ENCODE measurements at places on chromosomes 7 and 10.

DNA sequence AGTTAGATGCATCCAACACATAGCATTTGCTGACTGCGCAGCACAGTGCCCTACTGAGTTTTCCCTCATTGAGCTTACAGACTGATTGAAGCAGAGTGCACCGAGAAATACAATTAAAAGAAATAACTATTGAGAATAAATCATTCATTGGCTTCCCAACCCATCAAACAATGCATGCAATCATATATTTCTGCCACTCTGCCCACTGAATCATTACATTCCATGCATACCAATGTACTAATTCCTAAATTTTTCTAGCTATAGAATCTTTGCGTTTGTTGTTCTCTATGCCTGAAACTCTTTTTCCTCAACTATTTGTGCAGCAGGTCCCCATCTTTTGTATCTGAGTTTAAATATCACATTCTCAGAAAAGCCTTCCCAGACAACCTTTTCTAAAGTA lies 783.8 kb downstream of the SORCS1 start:
- DNase-seq: no peak

GRCh38 chr7:20220921-20221547 lies 3.9 kb upstream of the MACC1 start:
- DNase-seq: peak; percentile 95

- no peak for DNase-seq
These were observed 1.9 kb downstream of the AUTS2 start for GRCh38 chr7:69599955-69600709.

DNA sequence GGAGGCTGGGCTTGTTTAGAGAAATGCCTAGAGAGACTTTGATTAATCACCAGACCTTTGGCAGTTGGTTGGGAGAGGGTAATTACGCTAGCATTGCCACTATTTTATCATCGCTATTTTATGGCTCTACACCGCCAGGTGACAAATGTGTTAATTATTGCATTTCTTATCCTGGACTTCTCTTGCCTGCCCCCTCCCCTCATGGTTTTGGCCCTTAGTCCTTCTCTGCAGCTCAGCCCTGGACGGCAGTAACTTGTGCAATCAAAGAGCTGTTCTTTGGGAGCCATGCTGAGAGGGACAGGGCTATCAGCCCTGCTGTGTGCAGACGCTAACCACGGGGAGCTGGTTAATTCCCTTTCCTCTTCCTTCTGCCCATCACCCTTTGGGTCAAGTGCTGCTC lies 585.0 kb downstream of the AUTS2 start:
- DNase-seq: no peak

- no peak for DNase-seq
These were observed 456 bp downstream of the PGAM2 start for GRCh38 chr7:44064791-44065430.

DNA sequence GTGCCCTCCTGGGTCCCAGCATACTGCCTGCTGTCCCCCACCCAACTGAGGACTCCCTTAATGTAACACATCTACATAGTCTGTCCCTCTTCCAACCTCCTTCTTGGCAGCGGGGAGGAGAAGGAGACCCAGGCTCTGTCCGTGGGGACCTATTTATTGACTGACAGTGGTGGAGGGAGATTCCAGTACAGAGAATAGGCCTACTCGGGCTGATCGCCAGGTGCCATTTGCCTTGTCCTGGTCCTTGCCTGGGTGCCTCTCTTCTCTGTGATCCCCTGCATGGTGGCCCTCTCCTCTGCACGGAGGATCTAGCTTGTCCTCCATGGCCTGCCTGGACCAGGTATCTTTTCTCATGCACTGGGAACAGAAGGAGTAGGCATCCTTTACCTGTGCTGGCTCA lies 17.0 kb downstream of the GHRHR start:
- no peak for DNase-seq

GRCh38 chr7:131130324-131130723 lies 197.4 kb upstream of the MKLN1 start:
- DNase-seq: no peak

DNA sequence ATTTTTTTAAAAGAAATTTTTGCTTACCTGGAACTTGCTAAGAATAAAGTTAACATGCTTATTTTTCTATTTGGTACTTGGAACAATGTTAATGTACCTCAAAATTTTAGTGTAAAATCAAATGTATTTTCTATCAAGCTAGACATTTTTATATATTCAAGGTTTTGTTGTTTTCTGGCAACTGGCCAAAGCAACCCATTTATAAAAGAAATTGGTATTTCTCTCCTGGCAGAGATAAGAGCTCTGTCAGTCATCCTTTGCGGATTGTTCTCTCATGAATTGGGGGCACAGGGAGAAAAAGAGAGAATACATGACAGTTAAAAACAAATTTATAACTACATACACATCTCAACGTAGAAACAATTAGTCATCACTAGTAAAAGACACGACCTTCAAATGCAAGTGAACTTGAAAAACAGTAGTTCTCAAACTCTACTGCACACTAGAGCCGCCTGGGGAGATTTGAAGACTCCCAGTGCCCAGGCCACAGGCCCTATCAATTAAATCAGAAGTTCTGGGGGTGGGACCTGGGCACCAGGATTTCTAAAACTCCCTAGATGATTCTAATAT lies 152.4 kb upstream of the LAMB4 start:
- no peak for DNase-seq

DNA sequence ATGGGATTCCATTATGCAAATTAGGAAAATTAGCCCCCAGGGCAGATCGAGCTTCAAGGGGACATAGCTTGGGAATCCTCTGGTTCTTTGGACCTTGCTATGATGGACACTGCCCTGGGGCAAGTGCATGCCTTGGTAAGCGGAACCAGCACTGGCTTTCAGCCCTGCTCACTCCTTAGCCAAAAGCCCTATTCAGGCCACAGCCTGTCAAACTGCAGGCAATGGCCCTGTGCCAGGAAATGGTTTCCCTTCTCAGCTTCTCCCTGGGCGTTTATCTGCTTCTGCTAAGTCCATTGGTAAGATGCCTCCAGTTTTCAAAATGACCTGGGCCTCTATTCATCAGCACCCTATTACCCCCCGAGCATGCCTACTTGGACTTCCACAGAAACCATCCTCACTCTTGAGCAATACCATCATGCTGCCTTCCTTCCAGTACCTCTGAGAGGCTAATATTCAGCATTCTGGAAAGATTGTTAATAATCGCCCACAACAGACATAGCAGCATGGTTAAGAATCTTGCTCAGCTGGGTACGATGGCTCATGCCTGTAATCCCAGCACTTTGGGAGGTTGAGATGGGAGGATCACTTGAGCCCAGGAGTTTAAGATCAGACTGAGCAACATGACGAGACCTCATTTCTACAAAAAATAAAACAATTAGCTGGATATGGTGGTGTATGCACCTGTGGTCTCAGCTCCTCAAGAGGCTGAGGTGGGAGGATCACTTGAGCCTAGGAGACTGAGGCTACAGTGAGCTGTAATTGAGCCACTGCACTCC lies 918.6 kb upstream of the AUTS2 start:
- DNase-seq: peak; percentile 57

GRCh38 chr10:61793760-61794703 lies 107.5 kb upstream of the ARID5B start:
- DNase-seq: no peak

GRCh38 chr7:128360359-128360678 lies 1.2 kb downstream of the PRRT4 start:
- DNase-seq: no peak

- peak; percentile 77 for DNase-seq
These were observed at the start of gene ARPC1B for GRCh38 chr7:99374111-99375064. Gene ARPC1B, plus strand, starts transcription at chr7:99374730. Its CDS starts 10,985 bp downstream, at chr7:99385715.

GRCh38 chr10:130771491-130771946 lies 540.0 kb downstream of the TCERG1L start:
- DNase-seq: no peak

GRCh38 chr7:45416846-45417245 lies 157.3 kb upstream of the ADCY1 start:
- no peak for DNase-seq

Data from NCI-H226 (cell line).